ENCODE measurements at places on chromosomes 6 and 20. TPM values are rescaled to one million over a fixed set of nuclear protein-coding genes. Genes with fewer than 3 reads are reported as not detected.

GRCh38 chr6:107304421-107305025, 154.8 kb downstream of the PDSS2 start:
- DNase-seq = no peak

TGM3 gene
- 1.5 TPM for total RNA-seq

POLH gene
- 27.3 TPM for total RNA-seq

FAM83B gene
- total RNA-seq = 4.4 TPM

Measured in lung (tissue), 17 donors.